ENCODE measurements at places on chromosomes 5 and 9.

DNA sequence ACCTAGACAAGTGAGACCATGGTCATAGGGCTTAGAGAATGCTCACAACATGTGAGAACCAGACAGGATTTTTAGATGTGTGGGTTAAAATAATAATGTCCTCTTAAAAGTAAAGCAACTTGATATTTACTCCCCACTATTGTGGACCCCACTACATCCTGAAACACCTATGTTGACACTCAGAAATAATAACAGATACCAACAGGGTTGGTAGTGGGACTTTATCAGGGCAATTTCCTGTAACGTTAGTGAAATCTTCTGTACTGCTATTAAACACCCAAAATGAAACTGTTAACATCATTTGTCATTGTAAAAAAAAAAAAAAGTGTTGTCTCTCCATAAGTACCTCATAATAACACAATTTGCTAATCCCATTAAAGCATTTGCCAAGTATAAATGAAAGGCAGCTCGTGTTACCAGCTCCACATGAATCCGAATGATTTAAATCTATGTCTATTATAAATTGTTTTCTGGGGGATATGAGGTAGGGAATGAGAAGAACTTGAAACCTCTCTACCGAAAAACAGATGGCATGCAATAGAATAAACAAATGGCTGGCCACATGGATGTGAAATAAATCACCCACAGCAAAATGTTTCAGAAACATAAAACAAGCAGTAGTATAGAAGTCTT is 285.9 kb downstream of the ARHGEF28 start:
- DNase-seq, result peak; percentile 26

GRCh38 chr9:131791542-131792254 is 51.8 kb upstream of the RAPGEF1 start:
- DNase-seq, result no peak

GRCh38 chr9:133401588-133401987 is 16.2 kb downstream of the REXO4 start:
- DNase-seq, result no peak

- peak; percentile 22 for DNase-seq
These were observed at the start of gene PCDHB10 for GRCh38 chr5:141192110-141192725. PCDHB10 (plus strand) TSS chr5:141192353; CDS start chr5:141192553, 200 bp downstream.

GRCh38 chr9:27341545-27342294 is 44.8 kb upstream of the EQTN start:
- no peak for DNase-seq

Data from H4 (cell line).